Activated CD4-positive, alpha-beta memory T cell treated with anti-CD3 and anti-CD28 coated beads for 36 hours (primary cell): ENCODE measurements at places on chromosomes 4 and X. TPM values are rescaled to one million over a fixed set of nuclear protein-coding genes. Genes with fewer than 3 reads are reported as not detected.

DNA sequence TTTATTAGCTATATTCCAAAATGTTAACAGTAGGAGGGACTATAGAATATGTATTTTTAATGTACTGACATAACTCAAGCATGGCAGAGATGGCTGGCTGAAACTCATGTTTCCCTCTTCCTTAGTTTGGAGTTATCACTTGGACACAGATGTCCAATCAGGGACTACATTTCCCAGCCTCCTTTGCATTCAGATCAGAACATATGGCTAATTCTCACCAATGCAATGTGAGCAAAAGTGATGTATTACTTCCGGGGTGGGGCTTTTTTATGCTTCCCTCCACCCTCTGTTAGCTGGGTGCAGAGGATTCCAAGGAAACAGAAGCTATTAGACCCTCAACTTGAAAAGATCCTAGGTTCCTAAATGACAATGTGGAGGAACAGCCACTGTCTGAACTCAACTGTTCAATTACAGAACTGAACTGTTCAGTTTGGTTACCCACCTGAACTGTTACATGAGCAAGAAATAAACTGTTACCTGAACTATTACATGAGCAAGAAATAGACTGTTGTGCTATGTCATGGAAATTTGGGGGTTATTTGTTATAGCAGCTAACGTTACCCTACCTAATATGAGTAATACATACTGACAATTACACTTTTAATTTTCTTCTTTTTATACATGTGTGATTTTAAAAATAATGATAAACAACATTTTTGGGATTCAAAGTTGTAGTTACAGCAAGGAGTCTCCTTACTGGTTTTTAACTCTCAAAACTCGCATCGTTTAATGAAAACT is 29.6 kb upstream of the ERVMER34-1 start:
- no peak for DNase-seq

DNA sequence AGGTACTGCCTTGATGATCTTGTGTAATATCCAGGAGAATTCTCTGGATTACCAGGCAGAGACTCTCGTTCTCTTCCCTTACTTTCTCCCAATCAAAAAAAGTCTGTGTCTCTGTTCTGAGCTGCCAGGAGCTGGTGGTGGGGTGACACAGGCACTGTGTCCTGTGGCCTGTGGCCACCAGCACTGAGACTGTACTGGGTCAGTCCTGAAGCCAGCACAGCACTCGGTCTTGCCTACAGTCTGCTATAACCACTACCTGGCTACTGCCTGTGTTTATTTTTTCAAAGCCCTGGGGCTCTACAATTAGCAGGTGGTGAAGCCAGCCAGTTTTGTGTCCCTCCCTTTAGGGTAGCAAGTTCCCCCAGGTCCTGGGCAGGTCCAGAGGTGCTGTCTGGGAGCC is 331.1 kb upstream of the MAGEB18 start:
- no peak for DNase-seq

Gene PGAM4
- 0.70 TPM for total RNA-seq

DNA sequence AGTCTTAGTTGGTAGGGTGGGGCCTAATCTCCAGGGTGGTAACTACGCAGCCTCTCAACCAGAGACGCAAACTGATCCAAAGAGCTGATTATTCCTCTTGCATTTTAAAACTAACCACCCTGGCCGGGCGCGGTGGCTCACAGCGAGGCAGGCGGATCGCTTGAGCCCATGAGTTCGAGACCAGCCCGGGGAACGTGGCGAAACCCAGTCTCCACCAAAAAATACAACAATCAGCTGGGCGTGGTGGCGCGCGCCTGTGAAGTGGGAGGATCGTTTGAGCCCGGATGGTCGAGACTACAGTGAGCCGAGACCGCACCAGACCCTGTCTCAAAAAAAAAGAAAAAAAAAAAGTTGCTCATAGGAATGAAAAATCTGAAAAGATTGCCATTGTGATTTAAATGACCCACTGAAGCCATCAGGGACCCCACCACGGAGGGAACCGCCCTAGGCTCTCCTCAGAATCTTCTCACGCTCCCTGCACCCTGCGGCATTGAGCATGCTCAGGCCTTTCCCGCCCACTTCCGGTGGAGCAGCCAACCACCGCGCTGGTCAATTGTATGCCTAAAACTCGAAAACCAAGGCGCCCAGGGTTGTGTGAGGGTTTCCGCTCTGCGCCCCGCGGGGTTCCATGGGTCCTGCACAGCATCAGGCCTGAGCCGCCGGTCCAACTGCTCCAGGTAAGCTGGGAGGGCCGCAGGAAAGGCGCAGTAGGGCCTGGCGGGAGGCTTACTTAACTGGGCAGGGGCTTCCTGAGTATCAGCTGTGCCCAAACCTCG is at the start of gene TRIM60:
Gene TRIM60 (plus strand): TSS at position 564 of the 776 bp plus-strand sequence. CDS start 8,074 bp downstream, outside the sequence.
- no peak for DNase-seq

Gene RHOXF1
- not detected for total RNA-seq

Gene SLC26A1
- not detected for total RNA-seq

Gene AFM
- not detected for total RNA-seq

Gene GAGE12J
- total RNA-seq, result not detected

GRCh38 chrX:73182502-73183114 is 32.0 kb downstream of the NAP1L2 start:
- DNase-seq, result no peak

DNA sequence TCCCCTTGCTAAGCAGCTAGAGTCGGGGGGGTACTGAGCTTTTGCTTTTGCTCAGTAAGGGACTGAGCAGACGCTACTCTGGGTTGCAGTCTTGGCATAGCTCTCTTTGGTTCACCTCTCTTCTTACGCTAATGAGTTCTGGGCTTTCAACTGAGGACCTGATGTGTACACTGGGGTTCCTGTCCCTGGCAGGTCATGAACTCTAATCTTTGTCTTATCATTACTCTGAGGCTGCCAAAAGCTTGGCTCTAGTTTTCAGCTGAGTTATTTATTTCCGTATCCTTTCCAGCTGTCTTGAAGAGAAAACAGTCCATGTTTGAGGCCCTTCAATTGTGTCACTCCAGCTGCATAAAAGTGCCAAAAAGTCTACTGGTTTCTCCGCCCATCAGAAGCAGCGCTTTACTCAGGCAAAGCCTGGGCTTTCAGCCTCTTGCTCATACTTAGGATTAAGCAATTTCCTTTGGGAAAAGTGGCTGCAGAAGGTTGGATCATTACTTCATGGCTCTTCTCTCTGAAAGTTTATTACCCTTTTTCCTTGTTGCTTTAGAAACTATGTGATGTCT is 121.0 kb upstream of the STOX2 start:
- no peak for DNase-seq

DNA sequence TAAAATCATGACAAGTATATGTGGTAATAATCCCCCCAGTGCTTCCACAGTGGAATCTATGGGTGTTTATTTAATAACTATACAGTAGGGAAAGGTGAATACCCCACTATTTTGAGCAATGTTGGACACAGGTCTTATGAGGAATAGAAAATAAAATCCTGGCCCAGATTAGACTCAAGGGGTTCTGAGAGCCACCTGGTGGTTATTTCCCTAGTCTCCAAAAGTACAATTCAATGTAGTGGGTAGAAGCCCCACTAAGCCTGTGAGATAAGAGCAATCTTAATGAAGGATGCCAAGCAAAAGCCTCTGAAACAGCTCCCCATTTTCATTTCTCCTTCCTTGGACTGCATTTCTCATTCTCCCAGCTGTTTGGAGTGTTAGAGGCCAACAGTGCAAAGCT is 328.2 kb upstream of the NR3C2 start:
- DNase-seq, result no peak

DNA sequence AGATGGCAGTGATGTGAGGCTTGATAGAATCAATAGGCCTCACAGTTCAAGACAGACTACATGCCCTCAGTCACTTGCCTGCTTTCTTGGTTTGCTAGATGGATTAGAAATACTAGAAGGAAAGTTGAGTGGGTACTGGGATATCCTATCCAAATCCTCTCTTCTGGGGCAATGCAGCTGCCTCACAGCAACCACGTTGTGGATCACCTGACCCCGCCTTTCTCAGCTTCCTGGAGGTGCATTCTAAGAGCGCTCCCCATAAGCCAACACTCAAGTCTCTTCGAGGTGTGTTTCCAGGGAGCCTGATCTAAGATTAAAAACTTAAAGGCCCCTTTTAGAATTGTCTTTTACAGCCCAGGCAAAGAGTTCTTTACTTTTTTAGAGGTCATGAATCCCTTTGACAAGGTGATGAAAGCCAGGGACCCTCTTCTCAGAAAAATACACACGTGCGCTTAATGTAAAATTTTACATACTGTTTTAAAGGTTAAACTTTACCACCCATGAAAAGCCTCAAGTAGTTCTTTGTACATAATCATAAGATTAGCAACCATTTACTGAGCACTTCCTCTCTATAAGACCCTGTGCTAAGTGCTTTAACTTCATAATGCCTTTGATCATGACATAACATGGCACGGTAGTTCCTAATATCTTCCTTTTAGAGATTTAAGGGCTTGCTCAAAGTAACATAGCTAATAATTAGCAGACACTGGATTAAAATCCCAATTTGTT is 840 bp upstream of the RPL34 start:
- DNase-seq, result peak; percentile 65
